Activated naive CD4-positive, alpha-beta T cell treated with anti-CD3 and anti-CD28 coated beads for 36 hours (primary cell): ENCODE measurements at places on chromosomes 11 and 22. TPM values are rescaled to one million over a fixed set of nuclear protein-coding genes. Genes with fewer than 3 reads are reported as not detected.

The IL10RA gene
- 11.3 TPM for total RNA-seq

The APOA5 gene
- not detected for total RNA-seq

- DNase-seq: no peak
These were observed 6.1 kb upstream of the ELF5 start for GRCh38 chr11:34519595-34520235.

The CRYAB gene
- total RNA-seq: not detected

DNA sequence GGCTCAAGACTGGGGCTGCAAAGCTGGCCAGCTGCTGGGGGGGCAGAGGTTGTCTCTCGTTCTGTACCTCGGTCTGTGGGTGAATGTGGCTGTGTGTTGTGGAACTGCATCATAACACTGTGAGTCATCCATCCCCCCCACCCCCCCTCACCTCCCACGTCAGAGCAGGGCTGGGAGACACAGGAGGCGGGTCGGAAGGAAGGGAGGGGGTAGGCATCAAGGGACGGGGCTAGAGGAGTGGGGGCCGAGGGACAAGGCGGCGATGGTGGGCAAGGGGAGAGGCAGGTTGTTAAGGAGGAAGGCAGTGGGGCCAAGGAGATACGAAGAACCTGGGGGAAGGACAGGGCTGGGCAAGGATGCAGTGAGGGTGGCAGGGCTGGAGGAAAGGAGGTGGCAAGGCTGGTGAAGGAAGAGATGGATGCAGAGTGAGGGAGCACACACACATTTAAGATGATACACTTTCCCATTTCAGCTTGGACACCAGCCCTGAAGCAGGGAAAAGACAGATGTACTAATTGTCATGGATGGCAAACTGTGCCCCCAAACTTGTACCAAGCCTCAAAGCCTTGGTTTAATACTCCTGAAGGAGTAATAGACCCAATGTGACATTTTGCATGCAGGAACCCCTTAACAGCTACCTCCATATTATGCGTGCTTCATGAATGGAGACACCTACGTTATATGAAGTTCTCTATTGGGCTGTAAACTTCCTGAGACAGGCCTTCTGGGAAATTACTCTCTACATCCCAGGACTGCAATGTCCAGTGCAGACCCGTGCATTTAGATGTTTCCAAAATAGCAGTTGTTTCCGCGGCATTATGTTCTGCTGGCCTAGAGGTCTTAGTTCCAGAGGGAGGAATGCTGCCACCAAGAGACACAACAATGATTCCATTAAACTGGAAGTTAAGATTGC, at the start of gene YPEL4:
Gene YPEL4 (minus strand): TSS at position 87 of the 913 bp plus-strand sequence. CDS start 2,805 bp downstream, outside the sequence.
- DNase-seq: peak; percentile 70

GRCh38 chr11:44779736-44780520, 53.2 kb downstream of the TSPAN18 start:
- DNase-seq: no peak

DNA sequence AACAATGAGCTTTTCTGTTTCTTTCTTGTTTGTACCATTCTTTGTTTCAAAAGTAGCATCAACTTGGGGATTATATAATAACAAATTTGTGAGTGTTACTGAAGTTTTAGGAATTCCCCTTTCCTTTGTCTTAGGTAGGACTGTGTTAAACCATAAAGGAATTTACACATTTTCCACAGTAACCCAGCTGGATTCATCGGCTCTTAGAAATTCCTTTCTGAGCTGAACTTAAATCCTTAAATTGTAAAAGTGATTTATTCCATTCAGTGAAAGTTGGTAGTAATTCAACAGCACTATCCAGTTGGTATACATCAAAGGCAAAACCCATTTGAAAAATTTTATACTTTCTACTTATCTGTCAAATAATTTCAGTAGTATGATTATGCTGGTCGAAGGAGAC, 11.8 kb downstream of the EMSY start:
- no peak for DNase-seq

- DNase-seq: no peak
These were observed 164.0 kb upstream of the PDGFD start for GRCh38 chr11:104327861-104328511.

The E2F8 gene
- total RNA-seq: 21.2 TPM

The YWHAH gene
- 118 TPM for total RNA-seq

GRCh38 chr22:36143956-36144355, 16.6 kb downstream of the APOL3 start:
- no peak for DNase-seq

The MMP8 gene
- not detected for total RNA-seq

DNA sequence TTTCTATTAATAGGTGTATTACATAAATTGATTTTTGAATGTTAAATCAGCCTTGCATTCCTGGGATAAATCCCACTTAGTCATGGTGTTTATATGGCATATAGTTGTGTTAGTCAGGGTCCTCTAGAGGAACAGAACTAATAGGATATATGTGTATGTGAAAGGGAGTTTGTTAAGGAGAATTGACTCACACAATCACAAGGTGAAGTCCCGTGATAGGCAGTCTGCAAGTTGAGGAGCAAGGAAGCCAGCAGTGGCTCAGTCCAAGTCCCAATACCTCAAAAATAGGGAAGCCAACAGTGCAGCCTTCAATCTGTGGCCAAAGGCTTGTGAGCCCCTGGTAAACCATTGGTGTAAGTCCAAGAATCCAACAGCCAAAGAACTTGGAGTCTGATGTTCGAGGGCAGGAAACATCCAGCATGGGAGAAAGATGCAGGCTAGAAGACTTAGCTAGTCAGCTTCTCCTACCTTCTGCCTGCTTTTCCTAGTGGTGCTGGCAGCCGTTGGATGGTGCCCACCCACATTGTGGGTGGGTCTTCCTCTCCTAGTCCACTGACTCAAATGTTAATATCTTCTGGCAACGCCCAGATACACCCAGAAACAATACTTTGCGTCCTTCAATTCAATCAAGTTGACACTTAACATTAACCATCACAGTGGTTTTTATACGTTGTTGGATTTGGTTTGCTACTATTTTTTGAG, 12.9 kb downstream of the SFI1 start:
- DNase-seq: no peak

The CNGA4 gene
- total RNA-seq: 0.12 TPM

DNA sequence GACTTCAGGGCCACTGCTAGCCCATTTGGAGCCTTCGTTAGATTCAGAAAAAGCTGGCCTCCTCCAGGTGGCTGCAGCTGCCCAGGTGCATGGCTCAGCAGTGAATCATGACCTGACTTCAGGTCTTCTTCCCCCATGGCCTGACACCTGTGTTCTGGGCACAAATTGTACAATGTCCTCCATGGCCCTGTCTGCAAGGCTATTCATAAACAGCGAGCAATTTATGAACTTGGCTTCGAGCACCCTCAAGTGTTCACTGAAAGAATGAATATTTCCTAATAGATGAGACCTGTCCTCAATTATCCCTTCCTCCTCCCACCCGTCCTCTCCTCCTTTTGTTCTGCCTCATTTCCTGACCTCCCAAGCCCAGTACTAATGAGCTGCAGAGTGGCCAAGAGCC, 12.2 kb upstream of the VPS37C start:
- no peak for DNase-seq

The LINC01488 gene
- not detected for total RNA-seq

The RFPL3 gene
- not detected for total RNA-seq

DNA sequence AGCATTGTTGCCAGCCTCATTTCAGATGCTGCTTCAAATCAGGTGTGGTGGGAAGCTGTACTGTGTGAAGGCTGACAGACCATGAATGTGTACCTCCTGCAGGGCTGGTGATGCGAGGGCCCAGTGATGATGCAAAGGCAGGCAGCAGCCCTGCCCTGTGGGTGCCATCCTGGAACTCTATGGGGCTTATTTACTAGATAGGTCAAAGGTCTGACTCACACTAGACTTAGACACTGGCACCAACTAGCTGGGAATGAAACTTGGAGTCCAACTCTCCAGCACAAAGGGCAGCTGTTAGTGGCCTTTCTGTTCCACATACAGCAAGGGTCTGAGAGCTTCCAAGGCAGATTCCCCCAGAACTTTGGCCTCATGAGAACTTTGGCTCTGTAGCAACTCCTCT, 138.4 kb downstream of the TTC17 start:
- no peak for DNase-seq

DNA sequence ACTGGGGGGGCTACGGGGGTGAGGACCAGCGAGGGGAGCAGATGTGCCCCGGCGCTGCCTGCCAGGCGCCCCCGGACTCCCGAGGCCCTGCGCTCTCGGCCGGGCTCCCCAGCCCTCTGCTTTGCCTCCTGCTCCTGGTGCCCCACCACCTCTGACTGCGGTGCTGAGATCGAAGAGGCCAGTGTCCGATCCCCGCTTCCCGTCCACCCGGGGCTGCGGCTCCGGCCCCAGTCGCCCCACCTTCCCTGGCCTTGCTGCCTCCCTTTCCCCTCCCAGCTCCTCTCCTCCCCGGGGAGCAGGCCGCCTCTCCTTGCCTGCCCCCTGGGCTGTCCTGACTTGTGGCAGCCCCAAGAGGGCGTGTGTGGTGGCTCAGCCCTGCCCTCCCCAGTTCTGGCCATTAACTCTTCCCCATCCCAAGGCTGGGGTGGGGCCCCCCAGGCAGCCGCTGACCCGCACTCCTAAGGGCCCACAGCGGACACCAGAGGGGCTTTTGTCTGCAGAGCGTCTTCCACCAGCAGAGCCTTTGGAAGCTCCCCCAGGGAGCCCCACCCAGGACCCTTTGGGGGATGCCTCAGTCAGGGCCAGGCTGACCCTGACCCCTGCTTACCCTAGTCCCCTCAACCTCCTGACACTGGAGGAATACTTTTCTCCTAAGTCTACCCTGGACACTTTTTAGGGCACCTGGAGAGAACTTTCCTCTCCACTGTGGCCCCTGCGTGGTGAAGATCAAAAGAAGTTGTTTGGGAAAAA, 16.6 kb downstream of the RTN4RL2 start:
- peak; percentile 41 for DNase-seq

The ZDHHC8 gene
- 31.3 TPM for total RNA-seq
